ENCODE measurements at places on chromosomes 5 and 9.

DNA sequence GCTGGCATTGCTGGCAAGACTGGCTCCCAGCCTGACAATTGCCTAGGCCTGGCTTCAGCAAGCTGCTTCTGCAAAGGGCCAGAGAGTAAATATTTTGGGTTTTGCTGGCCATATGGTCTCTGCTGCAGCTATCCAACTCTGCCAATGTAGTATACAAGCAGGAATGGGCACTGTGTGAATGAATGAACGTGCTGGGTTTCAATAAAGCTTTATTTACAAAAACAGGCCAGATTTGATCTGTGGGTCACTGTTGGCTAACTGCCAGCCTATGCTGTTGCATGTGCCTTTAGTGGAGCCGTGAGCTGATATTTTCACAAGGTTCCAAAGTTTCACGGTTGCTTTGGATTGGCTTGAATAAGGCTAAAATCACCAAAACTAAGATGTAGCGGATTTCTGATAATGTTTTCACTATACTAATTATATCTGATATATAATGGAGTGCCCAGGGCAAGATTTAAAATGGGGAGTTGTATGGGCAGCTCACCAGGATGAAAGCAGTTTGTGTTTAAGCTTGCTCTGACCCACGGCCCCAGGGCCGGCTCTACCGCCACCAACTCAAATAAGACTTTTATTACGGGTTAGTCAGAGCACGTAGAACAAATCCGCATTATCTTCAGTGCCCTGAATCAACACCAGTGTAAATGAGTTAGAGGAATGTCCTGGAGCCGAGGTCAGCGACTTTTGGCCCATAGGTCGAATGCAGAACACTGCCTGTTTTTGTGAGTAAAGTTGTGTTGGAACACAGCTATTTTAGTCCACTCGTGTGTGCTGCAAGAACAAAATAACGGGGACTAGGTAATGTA lies 98.6 kb upstream of the DAP start:
- no peak for DNase-seq

- DNase-seq = no peak
Measured at GRCh38 chr5:118461436-118461835, 526.9 kb downstream of the DTWD2 start.

DNA sequence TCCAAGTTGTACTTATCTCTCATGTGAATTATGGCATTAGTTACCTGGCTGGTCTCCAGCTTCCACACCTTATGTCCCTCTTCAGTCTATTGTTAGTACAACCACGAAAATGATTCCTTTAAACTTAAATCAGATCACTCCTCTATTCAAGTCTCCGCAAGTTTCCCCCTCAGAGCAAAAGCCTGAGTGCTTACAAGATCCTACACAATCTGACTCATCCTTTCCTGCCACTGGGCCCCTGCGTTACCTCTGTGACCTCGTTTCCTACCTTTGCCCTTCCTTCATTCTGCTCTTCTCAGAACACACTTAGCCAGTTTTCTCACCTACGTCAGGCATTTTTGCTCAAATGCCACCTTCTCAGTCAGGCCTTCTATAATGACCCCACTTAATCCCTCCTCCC lies 45.1 kb upstream of the GLIS3 start:
- no peak for DNase-seq

DNA sequence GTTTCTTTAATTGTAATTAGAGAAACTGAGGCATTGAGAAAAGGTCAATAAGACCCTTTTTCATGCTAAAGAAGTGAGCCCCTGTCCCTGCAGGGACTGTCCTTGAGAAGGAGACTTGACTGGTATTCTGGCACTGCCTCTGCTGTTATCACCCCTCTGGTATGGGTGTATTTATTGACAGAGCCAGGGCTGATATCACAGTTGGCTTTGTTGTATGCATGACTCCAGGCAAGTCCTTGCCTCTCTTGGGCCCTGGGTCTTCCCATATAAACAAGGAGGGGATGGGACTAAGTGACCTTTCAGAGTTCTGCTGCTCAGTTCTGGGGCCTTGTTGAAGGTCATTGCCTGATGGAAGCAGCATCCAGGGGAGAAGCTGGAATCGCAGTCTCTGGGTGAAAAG lies 71.8 kb upstream of the PPARGC1B start:
- no peak for DNase-seq

DNA sequence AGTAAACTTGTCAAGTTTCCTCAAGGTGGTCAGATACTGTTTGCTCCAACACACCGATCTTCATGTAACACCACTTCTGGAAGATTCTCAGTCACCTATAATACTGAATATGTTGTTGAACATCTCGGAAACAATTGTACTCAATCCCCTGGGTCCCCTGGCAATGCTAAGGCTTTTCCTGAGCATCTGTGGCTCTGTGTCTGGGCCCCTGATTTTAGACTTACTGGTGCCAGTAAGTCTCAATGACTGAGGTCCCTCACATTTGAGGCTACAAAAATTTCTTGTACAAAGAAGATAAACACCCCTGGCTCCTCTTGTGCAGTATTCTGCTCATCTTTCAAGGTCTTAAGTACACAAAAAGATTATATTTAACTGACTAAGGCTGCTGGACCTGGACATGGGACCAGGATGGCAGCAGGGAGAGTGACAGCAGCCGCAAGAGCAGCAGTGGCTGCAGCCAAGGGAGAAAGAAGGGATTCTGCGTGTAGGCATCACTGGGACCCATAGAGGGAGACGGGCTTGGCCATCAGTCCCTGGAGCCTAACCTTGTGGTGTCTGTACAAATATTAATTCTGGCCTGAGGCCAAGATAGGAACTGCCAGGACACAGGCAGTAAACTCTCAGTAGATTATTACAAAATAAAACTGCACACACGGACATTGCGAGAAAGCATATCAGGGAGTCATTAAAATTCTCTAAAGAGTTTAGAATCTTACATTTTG lies 49.0 kb upstream of the TNPO1 start:
- DNase-seq = no peak

DNA sequence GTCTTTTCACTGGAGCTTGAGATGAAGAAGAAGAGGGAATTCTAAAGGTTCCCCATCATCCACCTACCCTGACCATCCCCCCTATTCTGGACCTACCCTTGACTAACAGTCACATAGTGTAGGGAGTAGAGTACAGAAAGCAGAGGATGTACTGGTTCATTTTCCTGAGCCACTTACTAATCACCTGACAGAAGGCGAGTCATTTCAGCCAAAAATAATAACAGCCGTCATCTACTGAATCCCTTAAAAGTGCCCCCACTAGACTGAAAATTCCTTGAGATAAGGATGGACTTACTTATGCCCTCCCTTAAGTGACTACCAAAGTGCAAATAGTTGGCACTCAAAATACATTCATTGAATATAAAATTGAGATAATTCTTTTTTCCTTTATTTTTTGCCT lies 112.2 kb downstream of the FOXD1 start:
- no peak for DNase-seq

DNA sequence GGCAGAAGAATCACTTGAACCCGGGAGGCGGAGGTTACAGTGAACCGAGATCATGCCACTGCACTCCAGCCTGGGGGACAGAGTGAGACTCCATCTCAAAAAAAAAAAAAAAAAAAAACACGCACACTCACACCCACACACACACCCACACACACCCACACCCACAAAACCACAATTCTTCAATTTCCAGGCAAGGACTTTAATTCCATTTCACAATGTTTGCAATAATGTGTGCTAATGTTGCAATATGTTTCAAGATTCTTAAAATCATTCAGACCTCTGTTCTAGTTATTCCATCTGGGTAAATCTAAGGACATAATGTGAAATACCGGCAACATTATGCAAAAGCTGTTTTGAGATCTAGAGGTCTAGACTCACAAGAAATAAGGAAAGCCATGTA lies 28.3 kb downstream of the CCDC69 start:
- DNase-seq = peak; percentile 23

- no peak for DNase-seq
Measured at GRCh38 chr5:98016771-98017170, 756.7 kb upstream of the RGMB start.

GRCh38 chr9:29830821-29831220 lies 2257.5 kb upstream of the C9orf72 start:
- DNase-seq = no peak

DNA sequence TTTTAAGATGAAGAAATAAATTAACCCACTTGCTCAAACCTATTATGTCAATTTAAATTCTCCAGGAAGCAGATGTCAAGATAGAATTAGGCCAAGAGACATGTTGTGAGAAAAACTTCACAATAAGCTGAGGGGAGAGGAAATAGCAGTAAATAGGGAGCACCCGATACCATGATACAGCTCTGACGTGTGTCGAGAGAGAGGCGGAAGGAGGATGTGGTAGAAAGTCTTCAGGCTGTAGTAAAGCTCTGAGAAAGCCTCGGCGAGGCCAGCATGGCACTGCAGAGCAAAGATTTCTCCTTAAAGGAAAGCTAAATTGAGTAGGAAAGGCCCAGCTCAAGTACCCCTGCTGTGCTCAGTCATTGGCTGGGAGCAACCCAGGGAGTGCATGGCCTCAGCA lies 6.0 kb upstream of the PUM3 start:
- DNase-seq = no peak

DNA sequence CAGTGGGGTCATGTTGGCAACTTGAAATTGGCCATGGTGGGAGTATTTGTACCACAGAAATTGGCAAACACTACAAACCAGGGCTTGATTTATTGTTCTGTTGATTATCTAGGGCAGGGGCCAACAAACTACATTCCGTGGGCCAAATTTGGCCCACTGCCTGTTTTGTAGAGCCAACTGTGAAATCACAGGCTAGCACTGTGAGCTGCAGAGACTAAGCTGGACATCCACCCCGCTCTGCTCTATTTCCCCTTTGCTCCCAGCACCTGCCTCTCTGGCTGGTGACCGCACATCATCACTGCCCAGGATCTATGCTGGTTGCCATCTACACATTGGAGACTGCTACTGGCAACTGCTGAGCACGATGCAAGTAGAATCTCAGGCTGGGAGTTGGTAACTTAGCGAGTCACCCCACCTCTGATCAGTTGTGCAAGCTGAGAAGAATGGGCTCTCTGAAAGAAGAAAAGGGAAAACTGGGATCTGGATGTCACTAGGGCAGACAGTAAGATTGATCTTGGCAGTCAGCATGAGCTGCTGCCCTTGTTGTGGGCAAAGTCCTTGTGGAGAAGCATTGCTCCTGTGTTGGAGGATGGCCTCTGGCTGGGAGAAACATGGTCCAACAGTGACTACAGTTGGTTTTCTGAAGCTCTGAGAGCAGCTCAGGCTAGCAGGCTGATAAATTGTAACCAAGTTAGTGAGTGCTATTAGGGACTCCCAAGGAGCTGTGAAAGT lies 144.7 kb upstream of the RAD23B start:
- DNase-seq = no peak

- no peak for DNase-seq
Measured at GRCh38 chr9:90795084-90795483, 6.5 kb upstream of the SYK start.

- DNase-seq = no peak
Measured at GRCh38 chr9:111909444-111909843, 12.8 kb downstream of the UGCG start.

DNA sequence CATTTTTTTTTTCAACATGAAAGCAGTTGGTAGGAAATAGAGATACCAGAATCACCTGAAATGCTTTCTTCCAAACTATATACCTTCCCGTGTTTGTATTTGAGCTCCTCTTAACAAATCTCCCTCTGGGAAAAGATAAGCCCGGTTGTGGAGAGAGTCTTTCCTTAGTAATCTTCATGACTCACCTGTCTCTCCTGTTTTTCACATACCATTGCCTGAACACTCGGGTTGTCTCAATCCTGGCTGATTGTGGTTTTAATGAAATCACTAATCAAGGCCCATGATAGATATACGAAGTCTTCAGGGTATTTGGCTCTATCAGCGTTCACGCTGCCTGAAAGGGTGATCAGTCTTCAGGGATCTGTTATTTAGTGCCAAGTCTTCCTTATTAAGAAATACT lies 136.7 kb downstream of the MAN2A1 start:
- DNase-seq = no peak

GRCh38 chr5:137727623-137728022 lies 8.3 kb downstream of the KLHL3 start:
- DNase-seq = no peak

- no peak for DNase-seq
Measured at GRCh38 chr9:115015018-115015635, 84.7 kb upstream of the TNFSF8 start.

DNA sequence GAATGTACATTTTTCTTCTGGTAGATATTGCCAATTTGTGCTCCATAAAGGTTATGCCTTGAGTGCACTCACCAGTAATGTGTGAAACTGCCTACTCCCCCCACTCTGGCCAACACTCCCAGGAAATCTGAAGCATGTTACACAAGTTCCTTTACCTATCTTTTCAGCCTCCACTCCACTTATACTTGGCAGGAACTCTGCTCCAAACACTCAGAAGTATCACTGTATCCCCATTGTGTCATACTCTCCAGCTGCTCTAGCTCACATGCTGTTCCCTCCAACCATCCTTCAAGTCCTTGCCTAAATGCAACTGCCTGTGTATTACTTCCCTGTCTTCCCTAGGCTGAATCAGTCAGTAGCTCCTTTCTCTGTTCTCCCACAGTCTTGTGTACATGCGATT lies 28.3 kb downstream of the POU4F3 start:
- no peak for DNase-seq

GRCh38 chr9:137273095-137273490 lies 4.4 kb upstream of the TOR4A start:
- no peak for DNase-seq

DNA sequence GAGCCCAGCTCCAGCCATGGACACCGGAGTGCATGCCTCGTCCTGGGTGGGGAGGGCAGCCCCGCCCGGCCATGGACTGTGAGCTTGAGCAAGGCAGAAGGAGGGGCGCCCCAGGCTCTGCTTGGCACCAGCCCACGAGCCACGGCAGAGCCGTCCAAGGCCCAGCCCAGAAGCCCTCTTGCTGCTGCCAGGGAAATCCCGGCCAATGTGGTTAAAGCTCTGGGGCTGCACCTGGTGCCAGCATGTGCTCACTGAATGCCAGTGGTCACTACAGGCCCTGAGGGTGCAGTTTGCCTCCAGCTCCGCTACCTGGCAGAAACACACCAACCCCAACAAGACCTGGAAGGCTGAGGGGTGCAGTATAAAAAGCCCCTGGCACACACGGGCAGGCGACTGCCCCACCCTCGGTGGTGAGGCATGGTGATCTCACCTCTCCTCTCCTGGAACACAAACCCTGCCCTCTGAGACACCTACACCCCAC lies 11.8 kb downstream of the BRD3 start:
- DNase-seq = peak; percentile 58

DNA sequence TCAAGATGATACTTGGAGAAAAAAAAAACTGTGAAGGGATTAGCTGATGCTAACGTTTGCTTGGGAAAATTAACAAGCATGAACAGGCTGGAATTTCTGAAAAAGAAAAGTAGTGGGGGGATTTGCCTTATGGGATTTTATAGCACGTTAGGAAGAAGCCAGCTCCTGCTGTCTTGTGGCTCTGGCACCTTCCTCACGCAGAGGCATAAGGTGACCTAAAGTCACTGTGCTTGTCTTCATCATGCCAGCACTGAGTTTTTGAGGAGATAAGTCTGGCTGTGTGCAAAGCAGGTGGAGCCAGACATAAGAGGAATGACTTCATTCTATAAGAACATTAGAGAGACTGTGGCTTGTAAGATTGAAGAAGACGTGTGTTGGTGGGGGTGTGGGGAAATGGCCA lies 94.4 kb upstream of the MAP1B start:
- DNase-seq = no peak

Measured in BJ (cell line).